ENCODE measurements at places on chromosomes 2 and 18. TPM values are rescaled to one million over a fixed set of nuclear protein-coding genes. Genes with fewer than 3 reads are reported as not detected.

Gene DUSP19
- polyA plus RNA-seq = 1.1 TPM

Gene MFF
- 38.3 TPM for polyA plus RNA-seq

Gene RTP5
- polyA plus RNA-seq = not detected

Gene OLA1
- polyA plus RNA-seq = 101 TPM

Gene RAB6C
- not detected for polyA plus RNA-seq

DNA sequence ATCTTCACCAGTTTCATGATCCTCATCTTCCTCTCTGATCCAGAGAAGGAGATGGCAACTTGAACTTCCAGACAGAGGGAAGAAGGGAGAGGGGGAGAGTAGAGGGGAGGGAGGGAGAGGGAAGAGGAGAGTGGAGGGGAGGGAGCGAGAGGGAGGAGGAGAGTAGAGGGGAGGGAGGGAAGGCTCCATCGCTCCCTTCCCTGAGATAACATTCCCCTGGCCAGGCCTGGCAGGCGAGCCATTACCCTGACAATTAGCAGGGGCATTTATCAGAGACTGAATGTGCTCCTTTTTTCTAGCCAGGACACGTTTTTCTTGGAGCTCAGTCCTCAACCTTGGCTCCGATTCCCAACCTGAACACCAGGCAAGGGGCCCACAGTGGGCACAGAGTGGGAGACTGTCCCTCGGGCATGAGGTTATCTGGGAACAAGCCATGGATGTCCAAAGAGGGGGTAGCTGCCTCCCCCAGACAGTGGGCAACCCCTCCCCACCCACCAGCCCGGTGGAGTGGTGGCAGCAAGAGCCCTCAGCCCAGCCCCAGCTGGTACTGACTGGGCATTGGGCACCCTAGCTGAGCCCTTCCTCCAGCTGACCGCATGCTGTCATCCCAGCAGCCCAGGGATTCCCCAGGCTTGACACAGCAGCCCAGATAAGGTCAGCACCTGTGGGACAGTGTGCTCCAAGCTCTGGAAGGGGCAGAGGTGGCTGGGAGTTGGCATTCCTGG, 81.8 kb downstream of the TNS1 start:
- DNase-seq = no peak

- DNase-seq = no peak
These were observed 62.5 kb downstream of the RRM2 start for GRCh38 chr2:10185046-10185445.

- peak; percentile 42 for DNase-seq
These were observed 305.9 kb upstream of the TMEFF2 start for GRCh38 chr2:192500550-192501200.

- DNase-seq = no peak
These were observed 35.3 kb downstream of the CYP26B1 start for GRCh38 chr2:72112401-72112800.

DNA sequence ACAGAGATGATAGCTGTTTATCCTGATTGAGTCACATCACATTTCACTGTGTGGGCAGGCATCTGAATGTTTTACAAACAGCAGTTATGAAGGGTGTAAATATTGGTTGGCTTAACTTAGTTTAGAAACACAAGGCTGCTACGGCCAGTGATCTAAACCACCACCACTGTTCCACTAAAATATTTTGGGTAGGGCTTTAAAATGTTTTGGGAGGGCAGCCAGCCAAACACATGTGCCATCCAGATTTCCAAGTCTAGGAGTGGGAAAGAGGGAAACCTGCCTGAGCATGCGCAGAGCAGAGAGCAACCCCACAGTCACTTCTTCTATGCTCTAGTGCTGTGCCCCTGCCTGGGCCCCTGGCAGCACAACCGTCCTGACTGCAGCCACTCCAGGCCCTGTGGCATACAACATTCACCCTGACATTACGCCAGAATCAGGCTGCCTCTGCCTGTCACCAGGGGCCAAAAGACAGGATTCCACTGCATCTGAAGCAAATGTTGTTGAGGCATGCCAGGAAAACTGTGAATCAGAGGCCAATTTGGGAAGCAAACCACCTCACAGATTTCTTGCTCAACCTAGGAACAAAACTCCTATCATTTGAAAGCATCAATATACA, 74.8 kb upstream of the COL5A2 start:
- DNase-seq = peak; percentile 25

- no peak for DNase-seq
These were observed 55.7 kb downstream of the RTP5 start for GRCh38 chr2:241925277-241925676.

DNA sequence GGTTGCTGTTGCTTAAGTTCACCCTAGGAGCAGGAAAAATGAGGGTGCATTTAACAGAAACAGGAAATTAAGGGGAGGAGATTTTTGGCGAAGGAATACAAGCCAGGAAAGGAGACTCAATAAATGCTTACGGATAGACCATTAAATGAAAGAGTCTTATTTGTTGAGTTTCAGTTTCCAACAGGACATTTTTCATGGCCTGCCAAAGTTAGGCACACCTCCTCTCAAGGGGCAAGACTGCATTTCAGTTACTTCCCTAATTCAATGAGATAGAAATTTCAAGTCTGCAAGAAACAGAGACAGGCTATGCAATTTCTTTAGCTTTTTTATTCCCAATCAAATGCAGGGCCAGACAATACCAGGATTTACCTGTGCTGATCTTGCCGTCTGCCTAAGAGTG, 394.7 kb upstream of the KLHL29 start:
- no peak for DNase-seq

DNA sequence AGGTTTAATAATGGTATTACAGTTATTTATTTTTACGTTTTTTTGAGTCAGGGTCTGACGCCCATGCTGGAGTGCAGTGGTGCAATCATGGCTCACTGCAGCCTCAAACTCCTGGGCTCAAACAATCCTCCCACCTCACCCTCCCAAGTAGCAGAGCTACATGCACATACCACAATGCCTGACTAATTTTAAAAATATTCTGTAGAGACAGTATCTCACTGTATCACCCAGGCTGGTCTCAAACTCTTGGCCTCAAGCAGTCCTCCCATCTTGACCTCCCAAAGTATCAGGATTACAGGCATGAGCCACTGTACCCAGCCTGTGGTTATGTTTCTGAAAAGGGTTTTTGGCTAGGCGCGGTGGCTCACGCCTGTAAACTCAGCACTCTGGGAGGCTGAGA, 120.8 kb downstream of the ESCO1 start:
- DNase-seq = no peak

- DNase-seq = no peak
These were observed 249.3 kb downstream of the ZNF521 start for GRCh38 chr18:25102662-25103061.

GRCh38 chr2:27363933-27364332, 6.2 kb downstream of the EIF2B4 start:
- no peak for DNase-seq

- no peak for DNase-seq
These were observed 54.9 kb upstream of the CAPN13 start for GRCh38 chr2:30862054-30862651.

DNA sequence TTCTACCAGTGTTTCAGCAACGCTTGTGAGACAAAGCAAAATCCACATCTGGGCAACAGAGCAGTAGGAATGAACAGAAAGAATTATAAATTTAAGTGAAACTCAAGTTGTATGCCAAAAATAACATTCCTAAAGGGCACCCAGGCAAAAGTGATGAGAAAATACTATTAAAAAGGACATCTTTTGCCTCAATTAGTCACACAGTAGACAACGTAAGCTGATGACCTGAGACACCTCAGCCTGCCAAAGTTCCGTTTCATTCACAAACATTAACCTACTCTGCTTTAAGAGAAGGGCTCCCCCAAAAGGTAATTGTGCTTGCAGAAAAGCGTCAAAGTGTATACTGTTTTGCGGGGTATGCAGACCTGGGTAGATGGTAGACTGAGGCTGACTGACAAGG, 7.2 kb downstream of the HDLBP start:
- no peak for DNase-seq
